Esophagus squamous epithelium (tissue), 5 donors: ENCODE measurements at places on chromosomes 4 and X.

DNA sequence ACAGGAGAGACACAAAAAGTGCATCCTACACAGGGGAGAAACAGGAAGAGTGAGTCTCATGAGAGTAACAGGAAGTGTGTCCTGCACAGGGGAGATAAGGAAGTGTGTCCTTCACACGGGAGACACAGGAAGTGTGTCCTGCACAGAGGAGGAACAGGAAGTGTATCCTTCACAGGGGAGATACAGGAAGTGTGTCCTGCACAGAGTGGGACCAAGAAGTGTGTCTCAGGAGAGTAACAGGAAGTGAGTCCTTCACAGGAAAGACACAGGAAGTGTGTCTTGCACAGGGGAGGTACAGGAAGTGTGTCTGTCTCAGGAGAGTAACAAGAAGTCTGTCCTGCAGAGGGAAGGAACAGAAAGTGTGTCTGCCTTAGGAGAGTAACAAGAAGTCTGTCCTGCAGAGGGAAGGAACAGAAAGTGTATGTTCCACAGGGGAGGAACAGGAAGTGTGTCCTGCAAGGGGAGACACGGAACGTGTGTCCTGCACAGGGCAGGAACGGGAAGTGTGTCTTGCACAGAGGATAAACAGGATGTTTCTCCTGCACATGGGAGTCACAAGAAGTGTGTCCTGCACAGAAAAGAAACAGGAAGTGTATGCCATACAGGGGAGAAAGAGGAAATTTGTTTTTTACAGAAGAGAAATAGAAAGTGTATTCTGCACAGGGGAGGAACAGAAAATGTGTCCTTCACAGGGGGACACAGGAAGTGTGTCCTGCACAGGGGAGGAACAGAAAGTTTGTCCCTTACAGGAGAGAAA lies 102.0 kb downstream of the ARSF start:
- DNase-seq, result no peak

- no peak for DNase-seq
Measured at GRCh38 chr4:164779811-164780216, 25.9 kb downstream of the SMIM31 start.

- no peak for DNase-seq
Measured at GRCh38 chrX:153719238-153719637, 4.9 kb downstream of the BCAP31 start.

- no peak for DNase-seq
Measured at GRCh38 chrX:153828308-153828707, 2.0 kb downstream of the PDZD4 start.

GRCh38 chr4:139453041-139453370 lies 915 bp upstream of the RAB33B start:
- DNase-seq, result no peak

DNA sequence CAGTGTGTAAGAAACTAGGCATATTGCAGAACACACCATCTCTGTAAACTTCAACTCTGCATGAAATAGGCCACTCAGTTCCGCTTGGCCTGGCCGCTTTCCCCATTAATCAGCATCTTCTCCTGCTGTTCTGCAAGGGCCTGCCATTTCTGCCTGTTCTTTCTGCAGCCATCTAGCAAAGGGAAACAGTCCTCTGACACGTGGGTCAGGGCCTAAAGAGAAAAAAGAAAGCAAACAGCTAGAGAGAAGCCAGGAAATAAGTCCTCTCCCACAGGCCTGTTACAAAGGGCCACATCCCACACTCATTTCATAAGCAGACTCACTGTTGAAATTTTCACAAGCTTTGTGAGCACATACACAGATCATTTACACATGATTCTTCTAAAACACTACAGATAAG lies 130.1 kb downstream of the PDE5A start:
- no peak for DNase-seq

DNA sequence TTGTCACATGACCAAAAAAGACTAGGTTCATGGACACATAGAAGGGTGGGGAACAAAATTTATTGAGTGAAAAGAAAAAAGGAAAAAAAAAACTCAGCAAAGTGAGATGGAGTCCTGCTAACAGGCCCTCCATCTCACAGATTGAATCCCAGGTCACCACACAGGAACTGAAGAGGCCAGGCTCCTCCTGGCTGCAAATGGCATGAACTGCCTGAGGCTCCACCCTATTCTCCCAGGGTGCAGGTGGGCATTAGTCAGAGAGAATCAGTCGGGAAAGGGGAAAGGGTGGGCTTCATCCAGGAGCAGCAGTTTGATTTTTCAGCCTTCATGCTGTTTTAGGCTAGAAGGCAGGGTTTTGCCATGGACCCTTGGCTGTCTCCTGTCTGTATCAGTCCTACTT lies 128.5 kb upstream of the GRID2 start:
- no peak for DNase-seq
